ENCODE measurements at places on chromosomes 3 and 15. TPM values are rescaled to one million over a fixed set of nuclear protein-coding genes. Genes with fewer than 3 reads are reported as not detected.

SUCNR1 gene
- total RNA-seq = 0.04 TPM

ANKDD1A gene
- total RNA-seq = 2.8 TPM

- no peak for DNase-seq
Observed at GRCh38 chr15:60551781-60552161, 72.8 kb upstream of the ICE2 start.

GRCh38 chr15:93985176-93985575, 246.2 kb upstream of the MCTP2 start:
- no peak for DNase-seq

GRCh38 chr3:66998904-66999235, 763 bp downstream of the KBTBD8 start:
- DNase-seq = no peak
